ENCODE measurements at places on chromosomes 5 and 9.

- DNase-seq: no peak
Observed at GRCh38 chr5:74647096-74647495, 6.6 kb upstream of the ENC1 start.

GRCh38 chr9:108149326-108149725 lies 659.8 kb upstream of the KLF4 start:
- no peak for DNase-seq

- no peak for DNase-seq
Observed at GRCh38 chr9:118000581-118000980, 296.4 kb downstream of the TLR4 start.

- DNase-seq: no peak
Observed at GRCh38 chr5:88769165-88769564, 113.8 kb downstream of the MEF2C start.

DNA sequence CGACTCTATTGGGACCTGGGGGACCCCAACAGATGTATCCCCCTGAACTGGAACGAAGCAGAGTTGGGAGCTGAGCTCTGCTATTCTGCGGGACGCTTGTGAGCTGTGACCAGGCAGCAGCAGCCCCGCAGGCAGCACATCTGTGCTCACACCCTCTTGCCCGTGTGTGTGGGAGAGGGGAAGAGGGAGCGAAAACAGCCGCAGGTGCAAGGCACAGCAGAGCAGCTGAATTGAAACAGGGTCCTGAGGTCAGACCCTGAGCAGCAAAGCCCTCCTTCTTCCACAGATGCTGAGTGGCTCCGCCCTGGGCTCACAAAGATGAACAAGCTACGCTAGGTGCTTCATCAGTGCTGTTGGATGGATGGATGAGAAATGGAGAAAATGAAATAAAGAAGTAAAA lies 198.7 kb downstream of the HSPA4 start:
- DNase-seq: no peak

GRCh38 chr9:128902351-128903078 lies 18.3 kb upstream of the PHYHD1 start:
- DNase-seq: no peak

- no peak for DNase-seq
Observed at GRCh38 chr9:34374339-34374738, 2.4 kb downstream of the MYORG start.

DNA sequence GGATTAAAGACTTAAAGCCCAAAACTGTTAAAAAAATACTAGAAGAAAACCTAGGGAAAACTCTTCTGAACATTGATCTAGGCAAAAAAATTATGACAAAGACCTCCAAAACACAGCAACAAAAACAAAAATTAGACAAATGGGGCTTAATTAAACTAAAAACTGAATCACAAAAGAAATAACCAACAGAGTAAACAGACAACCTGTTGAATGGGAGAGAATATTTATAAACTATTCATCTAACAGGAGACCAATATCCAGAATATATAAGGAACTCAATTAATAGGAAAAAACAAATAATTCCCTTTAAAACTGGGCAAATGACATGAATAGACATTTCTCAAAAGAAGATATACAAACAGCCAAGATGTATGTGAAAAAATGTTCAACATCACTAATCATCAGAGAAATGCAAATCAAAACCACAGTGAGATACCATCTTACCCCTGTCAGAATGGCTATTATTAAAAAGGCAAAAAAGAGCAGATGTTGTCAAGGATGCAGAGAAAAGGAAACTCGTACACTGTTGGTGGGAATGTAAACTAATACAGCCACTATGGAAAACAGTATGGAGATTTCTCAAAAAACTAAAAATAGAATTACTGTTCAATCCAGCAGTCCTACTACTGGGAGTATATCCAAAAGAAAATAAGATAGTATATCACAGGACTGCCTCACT lies 50.2 kb upstream of the TLX3 start:
- no peak for DNase-seq

DNA sequence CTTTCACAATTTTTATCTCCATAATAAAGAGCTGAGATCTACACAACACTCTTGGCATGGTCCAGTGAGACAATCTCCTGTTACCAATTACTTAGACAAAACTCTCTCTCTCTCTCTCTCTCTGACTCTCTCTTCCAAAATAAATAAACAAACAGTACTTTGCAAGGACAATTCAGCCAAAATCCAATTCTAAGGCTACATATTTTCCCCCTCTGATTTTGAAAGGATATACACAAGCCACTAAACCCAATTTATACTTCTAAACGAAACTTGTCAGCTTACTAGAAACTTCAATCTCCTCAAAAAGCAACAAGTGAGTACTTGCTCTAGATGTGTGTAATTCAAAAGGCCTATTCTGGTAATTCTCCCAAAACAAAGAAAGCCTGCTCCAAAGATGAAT lies 26.3 kb upstream of the TNPO1 start:
- no peak for DNase-seq

GRCh38 chr5:1243487-1244130 lies 18.4 kb downstream of the SLC6A18 start:
- DNase-seq: no peak

DNA sequence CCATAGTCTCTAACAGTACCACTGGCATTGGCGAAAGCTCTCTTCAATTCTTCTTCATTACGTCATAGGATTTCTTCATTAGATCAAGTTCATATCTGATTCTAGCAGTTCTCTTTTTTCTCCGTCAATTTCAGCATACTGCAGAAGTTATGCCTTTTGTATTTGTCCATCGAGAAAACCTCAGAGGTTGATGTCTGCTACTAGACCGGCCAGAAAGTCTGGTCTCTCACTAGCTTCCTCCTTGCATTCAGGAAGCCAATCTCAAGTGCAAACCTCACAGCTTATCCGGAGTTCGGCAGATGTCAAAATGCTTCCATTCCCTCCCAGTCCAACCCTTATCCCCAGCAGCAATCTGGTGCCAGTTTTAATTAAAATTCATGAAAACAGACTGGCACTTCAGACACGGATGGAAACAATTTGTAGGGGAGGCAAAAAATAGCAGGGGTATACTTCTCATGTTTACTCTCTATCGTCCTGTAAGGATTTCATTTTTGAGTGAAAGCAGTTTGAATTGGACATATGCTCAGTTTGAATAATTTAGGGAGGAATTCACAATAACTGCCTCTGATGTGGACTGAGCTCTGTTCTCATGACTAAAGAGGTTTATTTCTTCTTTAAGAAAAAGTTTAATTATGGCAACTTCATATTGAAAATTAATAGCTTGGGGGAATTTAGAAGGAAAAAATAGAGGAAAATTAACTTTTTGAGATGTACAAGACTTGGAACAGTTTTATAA lies 56.4 kb upstream of the TMC1 start:
- DNase-seq: peak; percentile 66

DNA sequence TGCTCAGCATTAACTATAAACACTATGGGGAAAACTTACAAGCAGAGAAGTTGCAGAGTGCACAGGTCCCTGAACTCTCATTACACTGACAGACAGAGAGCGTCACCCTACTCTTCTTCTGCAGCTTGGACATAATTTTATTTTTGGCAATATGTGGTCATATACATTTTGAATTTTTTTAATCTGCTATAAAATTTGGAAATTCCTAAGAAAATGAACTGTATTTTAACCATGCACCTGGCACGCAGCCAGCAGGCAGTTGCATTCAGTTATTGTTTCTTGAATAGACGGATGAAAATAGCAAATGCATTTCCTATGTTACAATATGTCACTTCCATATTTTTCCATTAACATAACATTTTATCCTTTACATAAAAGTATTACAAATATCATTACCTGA lies 100.2 kb downstream of the SLC25A46 start:
- no peak for DNase-seq

- DNase-seq: no peak
Observed at GRCh38 chr5:159825551-159826051, 90.7 kb upstream of the ADRA1B start.

DNA sequence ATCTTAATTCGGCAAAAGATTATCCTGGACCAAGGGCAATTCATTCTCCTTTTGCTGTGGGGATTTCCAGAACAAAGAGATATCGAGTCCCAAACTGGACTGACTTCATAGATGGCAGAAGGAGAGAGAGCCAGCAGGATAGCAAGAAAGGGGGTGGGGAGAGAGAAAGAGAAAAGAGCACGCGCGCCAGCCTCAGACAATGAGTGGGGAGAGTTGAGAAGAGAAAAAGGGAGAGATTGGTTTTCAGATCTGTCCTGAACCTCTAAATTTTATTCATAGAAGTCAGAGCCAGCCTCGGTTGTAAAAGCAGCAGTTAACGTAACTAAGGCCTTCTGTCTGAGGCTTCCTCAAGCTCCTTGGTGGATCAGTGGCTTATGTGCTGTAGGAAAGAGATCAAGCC lies 55.3 kb upstream of the ALDH1B1 start:
- DNase-seq: no peak

DNA sequence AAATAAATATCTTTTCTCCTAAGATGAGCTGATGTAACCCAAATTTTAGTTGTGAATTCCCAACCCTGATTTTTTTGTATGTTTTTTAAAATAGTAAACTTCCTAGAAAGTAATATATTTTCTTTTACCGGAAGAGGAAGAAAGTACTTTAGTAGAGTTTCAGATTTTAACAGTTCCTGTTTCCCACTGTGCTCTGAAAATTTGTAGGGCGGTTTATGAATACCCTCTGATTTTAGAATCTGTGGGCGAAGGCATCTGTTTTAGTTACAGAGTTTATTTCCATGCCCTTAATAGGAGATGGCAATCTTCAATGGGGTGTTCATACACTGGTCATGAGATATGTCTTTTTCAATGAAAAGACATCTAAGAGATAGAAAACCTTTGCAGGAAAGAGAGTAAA lies 3.7 kb upstream of the HOMER1 start:
- no peak for DNase-seq

DNA sequence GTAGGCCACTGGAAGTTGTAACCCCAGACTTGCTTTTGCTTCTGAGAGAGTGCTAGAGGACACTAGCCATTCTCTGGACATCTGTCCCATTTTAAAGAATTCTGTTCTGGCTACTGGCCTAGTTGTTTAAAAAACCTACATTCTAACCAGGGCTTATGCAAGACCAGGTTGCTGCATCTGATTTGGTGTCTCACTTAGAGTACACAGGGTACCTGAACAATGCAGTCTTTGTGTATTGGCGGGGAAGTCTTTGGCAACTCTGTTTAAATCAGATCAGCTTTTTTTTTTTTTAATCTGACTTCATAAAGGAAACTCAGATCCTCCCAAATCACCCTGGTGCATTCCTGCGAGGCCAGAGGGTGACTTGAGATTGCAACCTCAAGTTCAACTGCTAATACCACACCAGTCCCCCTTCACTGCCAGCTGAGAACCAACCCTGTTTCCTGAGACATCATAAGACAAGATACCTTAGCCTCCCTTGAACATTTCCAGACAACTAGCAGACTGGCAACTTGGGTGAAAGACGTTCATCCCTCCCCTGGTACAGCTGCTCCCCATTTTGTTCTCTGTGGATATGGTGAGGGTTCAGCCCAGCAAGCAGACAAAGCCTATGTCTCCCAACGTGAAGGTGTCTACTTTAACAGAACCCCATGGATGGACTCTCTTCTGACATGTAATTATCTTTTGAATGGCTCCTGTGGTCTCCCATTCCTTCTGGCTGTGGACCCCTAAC lies 27.0 kb downstream of the SKP1 start:
- no peak for DNase-seq

DNA sequence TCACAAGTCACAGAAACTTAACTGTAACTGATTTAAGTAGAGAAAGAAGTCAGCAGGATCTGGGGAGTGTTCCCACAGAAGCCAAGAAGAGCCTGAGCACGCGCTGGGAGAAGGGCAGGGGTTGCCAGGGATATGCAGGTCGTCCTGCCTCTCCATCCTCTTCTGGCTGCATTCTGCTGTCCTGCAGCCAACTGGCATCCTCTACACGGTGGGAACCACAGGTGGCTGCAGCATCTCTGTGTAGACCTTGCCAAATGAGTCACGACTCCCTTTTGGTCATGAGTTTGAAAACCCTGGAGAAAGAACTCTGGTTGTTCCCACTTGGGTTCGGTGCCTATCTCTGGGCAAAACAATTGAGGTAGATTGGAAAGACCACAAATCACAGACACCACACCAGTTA lies 38.4 kb upstream of the PCA3 start:
- DNase-seq: no peak

DNA sequence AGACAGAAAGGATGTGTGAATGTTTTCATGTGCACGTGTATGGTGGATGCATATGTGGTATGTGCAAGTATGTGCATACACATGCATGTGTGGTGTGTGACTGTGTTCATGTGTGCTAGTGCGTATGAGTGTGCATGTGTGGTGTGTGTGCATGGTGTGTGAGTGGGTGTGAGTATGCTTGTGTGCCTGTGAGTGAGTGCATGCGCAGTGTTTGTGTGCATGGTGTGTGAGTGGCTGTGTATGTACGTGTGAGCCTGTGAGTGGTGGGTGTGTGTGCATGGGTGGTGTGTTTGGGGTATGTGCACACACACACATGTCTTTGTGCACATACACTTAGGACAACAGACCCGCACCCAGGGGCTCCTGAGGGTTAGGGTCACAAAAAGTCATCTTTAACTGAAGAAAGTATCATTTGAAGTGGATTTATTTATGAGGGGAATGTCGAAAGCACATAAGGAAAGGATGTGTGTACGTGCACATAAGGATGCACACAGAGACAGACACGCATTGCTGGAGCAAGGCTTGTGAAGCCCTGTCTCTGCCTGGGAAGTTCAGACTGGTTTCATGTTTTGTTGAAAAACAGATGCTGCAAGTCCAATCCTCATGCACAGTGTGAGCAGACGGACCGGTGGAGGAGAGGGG lies 237.0 kb downstream of the SYK start:
- DNase-seq: no peak

DNA sequence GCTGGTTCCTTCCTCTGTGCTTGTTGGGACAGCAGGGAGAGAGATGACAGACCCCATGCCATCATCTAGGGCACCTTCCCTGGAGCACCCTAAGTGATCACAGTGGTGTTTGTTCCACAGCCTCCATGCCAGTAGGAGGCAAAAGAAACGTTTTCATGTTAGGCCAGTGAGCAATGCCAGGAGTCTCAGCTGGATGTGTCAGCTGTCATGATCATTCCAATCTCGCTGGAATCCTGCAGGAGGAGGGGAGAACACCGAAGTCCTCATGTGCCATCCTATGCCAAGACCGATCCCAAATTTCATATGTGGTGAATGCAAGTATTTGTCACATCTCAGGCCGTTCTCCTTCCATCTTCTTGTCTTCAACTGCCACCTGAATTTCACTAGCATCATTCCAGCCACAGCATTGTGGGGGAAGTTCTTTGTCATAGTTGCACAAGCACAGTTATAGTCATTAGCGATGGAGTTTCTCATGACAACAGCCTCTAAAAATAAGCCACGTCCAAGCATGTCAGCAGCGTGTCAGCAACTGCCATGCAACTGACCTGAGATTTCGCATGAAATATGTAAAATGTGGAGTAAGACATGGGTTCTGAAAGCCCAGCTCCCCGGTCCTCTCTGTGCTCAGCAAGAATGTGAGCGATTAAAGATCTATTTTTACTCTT lies 97.2 kb upstream of the DNAH5 start:
- DNase-seq: no peak

GRCh38 chr9:6628704-6629103 lies 16.8 kb downstream of the GLDC start:
- no peak for DNase-seq

GRCh38 chr9:41229408-41230401 lies 40.6 kb upstream of the ZNG1F start:
- no peak for DNase-seq

GRCh38 chr9:123657941-123658340 lies 272.0 kb downstream of the DENND1A start:
- DNase-seq: no peak
